ENCODE measurements at places on chromosomes 11 and 22. TPM values are rescaled to one million over a fixed set of nuclear protein-coding genes. Genes with fewer than 3 reads are reported as not detected.

DNA sequence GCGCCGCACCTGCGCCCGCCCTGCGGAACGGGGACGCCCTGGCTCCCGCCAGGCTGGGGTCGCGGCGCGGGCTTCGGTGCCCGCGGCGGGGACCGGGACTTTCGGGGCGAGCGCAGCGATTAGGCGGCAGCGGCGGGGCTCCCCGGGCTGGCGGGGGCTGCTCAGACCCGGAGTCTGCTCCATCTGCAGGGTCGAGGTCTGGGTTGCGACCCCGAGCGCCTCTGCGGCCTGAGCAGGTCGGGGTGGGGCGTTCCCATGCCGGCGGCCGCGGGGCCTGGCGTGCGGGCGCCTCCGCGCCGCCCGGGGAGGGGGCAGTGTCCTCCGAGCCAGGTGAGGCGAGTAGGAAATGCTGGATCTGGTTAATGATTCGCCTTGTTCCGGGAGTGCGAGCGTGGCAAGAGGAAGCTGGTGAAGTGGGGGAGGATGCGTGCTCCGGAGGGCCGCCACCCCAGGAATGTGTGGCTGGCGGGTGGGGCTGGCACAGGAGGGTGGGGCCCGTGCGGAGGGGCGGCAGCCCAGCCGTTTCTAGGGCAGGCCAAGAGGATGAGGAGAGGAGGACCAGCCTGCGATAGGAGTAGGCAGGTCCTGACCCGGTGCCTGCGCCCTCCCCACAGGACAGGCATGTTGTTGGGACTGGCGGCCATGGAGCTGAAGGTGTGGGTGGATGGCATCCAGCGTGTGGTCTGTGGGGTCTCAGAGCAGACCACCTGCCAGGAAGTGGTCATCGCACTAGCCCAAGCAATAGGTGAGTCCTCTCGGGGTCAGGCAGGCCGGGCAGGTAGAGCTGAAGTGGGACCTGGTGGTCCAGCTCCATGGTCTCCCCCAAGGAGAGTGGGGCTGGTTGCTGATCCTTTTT is 606 bp downstream of the RASSF7 start:
- H3K4me1 ChIP-seq = peaks cover 37% of the 10 kb centered on the region
- H3K27me3 ChIP-seq = peaks cover 1% of the 10 kb centered on the region
- H3K4me3 ChIP-seq = peak overlapping the region; percentile 98
- H3K27ac ChIP-seq = peak overlapping the region; percentile 89
- peak; percentile 91 for DNase-seq
- H3K36me3 ChIP-seq = no peaks in the 10 kb centered on the region

DNA sequence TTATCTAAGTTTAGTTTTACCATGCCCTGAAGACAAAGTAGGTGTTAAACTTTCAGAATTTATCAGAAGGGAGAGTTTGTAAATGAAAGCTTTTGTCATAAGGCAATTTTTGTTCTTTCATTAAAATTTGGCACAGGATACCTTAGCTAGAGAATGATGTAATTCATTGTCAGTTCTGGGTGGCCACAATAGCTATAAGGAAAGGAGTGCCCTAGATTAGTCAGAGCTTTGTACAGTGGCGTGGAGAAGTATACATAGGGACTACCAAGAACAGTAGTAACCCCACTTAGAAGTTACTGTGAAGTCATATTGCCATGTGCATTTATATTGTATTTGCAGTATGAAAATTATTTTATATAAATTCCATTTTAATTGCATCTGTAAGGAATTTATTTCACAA is 126.3 kb upstream of the CARD18 start:
- no peaks in the 10 kb centered on the region for H3K4me1 ChIP-seq
- H3K27me3 ChIP-seq = no peaks in the 10 kb centered on the region
- no peak for DNase-seq
- no peaks in the 10 kb centered on the region for H3K36me3 ChIP-seq
- no peak overlapping the region for H3K4me3 ChIP-seq

- H3K4me1 ChIP-seq = peaks cover 21% of the 10 kb centered on the region
- H3K4me3 ChIP-seq = peak overlapping the region; percentile 82
- no peaks in the 10 kb centered on the region for H3K36me3 ChIP-seq
- H3K27me3 ChIP-seq = no peaks in the 10 kb centered on the region
- no peak for DNase-seq
Observed at GRCh38 chr22:41801147-41801819, 804 bp downstream of the CCDC134 start.

- no peak overlapping the region for H3K4me3 ChIP-seq
- no peaks in the 10 kb centered on the region for H3K4me1 ChIP-seq
- no peak overlapping the region for H3K27ac ChIP-seq
- peak; percentile 91 for DNase-seq
- H3K27me3 ChIP-seq = no peaks in the 10 kb centered on the region
- no peaks in the 10 kb centered on the region for H3K36me3 ChIP-seq
Observed at GRCh38 chr22:26756675-26757293, 99.4 kb downstream of the MIAT start.

- no peaks in the 10 kb centered on the region for H3K36me3 ChIP-seq
- H3K27ac ChIP-seq = no peak overlapping the region
- no peak for DNase-seq
- no peaks in the 10 kb centered on the region for H3K4me1 ChIP-seq
- no peaks in the 10 kb centered on the region for H3K27me3 ChIP-seq
Observed at GRCh38 chr11:78940500-78941225, 366.0 kb upstream of the NARS2 start.

DNA sequence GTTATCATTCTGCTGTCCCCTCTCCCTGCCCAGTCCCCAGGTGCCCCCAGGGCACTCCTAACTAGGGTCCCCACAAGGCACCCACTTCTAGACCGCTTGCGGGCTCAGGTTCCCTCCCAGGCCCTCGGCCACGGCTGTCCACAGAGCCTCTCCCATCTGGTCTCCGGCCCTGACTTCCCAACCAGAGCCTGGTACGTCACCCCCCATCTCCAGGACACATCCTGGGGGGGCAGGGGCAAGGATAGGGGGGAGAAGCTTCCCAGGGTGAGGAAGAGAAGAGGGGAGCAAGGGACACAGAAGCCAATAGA is 457 bp downstream of the SSTR3 start:
- no peak overlapping the region for H3K27ac ChIP-seq
- H3K4me3 ChIP-seq = no peak overlapping the region
- no peak for DNase-seq
- no peaks in the 10 kb centered on the region for H3K27me3 ChIP-seq
- H3K36me3 ChIP-seq = no peaks in the 10 kb centered on the region

OR5B12 gene
- total RNA-seq = not detected

OR52A1 gene
- total RNA-seq = not detected

GRCh38 chr22:20531404-20532201 is 24.2 kb downstream of the MED15 start:
- H3K27me3 ChIP-seq = no peaks in the 10 kb centered on the region
- peaks cover 47% of the 10 kb centered on the region for H3K4me1 ChIP-seq
- H3K27ac ChIP-seq = peak overlapping the region; percentile 82
- DNase-seq = peak; percentile 86
- H3K36me3 ChIP-seq = peaks cover 8% of the 10 kb centered on the region

- H3K4me1 ChIP-seq = peaks cover 10% of the 10 kb centered on the region
- H3K27me3 ChIP-seq = no peaks in the 10 kb centered on the region
- no peak for DNase-seq
- no peaks in the 10 kb centered on the region for H3K36me3 ChIP-seq
Observed at GRCh38 chr11:75867778-75868374, 52.9 kb downstream of the UVRAG start.

- H3K4me1 ChIP-seq = peaks cover 43% of the 10 kb centered on the region
- DNase-seq = peak; percentile 83
- H3K36me3 ChIP-seq = no peaks in the 10 kb centered on the region
- H3K4me3 ChIP-seq = no peak overlapping the region
- no peaks in the 10 kb centered on the region for H3K27me3 ChIP-seq
Observed at GRCh38 chr11:67356864-67357561, 3.7 kb upstream of the POLD4 start.

GRCh38 chr11:107017433-107018218 is 650 bp downstream of the GUCY1A2 start:
- peak; percentile 88 for DNase-seq
- H3K4me3 ChIP-seq = peak overlapping the region; percentile 53
- H3K27ac ChIP-seq = no peak overlapping the region
- no peaks in the 10 kb centered on the region for H3K27me3 ChIP-seq
- no peaks in the 10 kb centered on the region for H3K4me1 ChIP-seq

RGL4 gene
- total RNA-seq = 2.6 TPM

GRCh38 chr11:118366287-118366686 is 6.9 kb downstream of the UBE4A start:
- DNase-seq = no peak
- peaks cover 4% of the 10 kb centered on the region for H3K4me1 ChIP-seq
- peaks cover 31% of the 10 kb centered on the region for H3K36me3 ChIP-seq

Measured in upper lobe of left lung (tissue), 6 donors.